Cardiac muscle cell (in vitro differentiated cells and primary cell): ENCODE measurements at places on chromosomes 16 and 17.

DNA sequence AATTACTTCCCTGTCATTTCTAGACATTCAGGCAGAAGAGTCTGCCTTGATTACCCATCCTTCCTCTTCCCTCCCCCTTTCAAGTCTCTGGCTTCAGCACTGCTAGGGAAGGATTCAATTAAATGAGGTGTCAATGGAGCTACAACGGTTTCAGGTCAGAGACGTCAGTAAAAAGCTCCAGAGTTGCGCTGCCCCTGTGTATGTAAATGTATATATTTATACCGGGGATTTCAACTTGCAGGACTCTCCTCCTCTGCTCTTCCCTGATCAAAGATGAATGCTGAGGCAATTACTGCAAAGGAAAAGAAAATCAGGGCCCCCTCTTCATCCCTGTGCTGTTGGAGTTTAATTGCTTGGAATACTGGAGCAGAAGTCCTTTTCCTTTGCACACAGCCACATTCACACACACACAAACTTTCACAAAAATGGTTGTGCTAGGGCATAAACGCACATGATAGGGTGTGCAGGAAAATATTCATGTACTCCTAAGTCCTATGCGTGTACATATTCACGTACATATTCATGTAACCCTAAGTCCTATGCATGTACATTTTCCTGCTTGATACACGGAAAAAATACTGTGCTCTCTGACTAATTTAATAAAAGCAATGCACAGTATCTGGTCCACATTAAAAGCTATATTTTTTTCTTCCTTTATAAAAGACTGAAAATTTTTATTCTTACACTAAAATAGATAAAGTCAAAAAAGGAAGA lies 129.7 kb upstream of the PMFBP1 start:
- H3K36me3 ChIP-seq = no peaks in the 10 kb centered on the region
- no peak for DNase-seq
- no peak overlapping the region for H3K4me3 ChIP-seq
- no peak overlapping the region for H3K27ac ChIP-seq
- no peaks in the 10 kb centered on the region for H3K27me3 ChIP-seq
- H3K4me1 ChIP-seq = no peaks in the 10 kb centered on the region

- no peaks in the 10 kb centered on the region for H3K4me1 ChIP-seq
- no peak overlapping the region for H3K27ac ChIP-seq
- no peaks in the 10 kb centered on the region for H3K27me3 ChIP-seq
Measured at GRCh38 chr17:4879601-4880000, 19.7 kb upstream of the C17orf107 start.

DNA sequence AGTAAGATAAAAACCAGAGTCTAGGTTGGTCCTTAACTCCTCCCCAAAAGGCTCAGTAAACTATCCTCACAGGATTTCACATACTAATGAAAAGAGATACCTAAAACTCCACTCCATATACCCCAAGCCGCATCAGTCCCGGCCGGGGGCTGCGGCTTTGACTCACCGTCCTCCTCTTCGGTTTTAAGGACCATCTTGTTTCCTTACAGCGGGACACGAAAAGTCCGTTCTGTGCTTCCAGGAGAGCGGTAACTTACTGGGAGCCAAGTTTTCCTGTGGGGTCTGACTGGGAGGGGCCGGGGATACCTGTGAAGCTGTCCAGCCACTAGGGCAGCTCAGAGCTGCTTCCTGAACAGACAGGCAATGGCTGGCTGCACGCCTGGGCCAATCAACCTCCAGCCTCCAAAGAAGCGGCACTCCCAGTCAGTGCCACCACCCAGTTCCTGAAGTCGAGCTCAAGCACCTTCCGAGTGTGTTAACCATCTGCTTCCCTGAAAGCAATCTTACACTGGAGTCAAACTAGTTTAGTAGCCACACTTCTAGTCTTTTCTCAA lies 45.5 kb downstream of the CYTH1 start:
- no peak overlapping the region for H3K4me3 ChIP-seq
- H3K36me3 ChIP-seq = no peaks in the 10 kb centered on the region
- H3K27me3 ChIP-seq = no peaks in the 10 kb centered on the region
- peak overlapping the region; percentile 51 for H3K27ac ChIP-seq
- peak; percentile 48 for DNase-seq
- H3K4me1 ChIP-seq = peaks cover 37% of the 10 kb centered on the region

- no peak overlapping the region for H3K4me3 ChIP-seq
- peaks cover 31% of the 10 kb centered on the region for H3K36me3 ChIP-seq
- H3K27ac ChIP-seq = peak overlapping the region; percentile 75
- DNase-seq = peak; percentile 98
Measured at GRCh38 chr17:47239967-47240651, 13.5 kb upstream of the ITGB3 start.

DNA sequence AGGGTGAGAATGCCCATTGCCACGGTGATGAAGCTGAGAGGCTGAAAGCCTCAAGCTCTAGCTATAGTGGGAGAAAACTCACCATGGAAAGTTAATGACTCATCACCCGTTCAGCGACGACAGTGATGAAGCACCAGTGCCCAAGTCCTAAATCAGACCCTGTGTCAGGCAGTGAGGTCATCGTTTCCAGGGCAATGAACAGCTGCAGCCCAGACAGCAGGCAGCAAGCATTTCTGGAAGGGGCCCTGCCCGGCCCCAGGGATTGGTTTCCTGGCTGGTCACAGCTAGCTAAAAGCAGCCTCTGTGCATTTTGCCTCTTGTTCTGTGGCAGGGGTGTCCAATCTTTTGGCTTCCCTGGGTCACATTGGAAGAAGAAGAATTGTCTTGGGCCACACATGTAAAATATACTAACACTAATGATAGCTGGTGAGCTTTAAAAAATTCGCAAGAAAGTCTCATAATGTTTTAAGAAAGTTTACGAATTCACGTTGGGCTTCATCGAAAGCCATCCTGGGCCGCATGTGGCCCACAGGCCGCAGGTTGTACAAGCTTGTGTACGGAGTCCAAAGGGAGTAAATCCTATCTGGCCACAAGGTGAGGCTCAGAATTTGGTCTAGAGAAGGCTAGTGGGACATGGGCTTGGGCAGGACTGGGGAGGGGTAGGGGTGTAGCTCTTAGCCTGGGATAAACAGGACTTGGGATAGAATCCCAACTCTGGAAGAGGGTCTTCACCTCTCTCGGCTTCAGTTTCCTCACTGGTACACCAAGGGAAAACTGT lies 40.6 kb downstream of the MIS12 start:
- H3K4me3 ChIP-seq = no peak overlapping the region
- peak; percentile 90 for DNase-seq
- H3K27ac ChIP-seq = peak overlapping the region; percentile 80
- H3K4me1 ChIP-seq = peaks cover 9% of the 10 kb centered on the region
- no peaks in the 10 kb centered on the region for H3K27me3 ChIP-seq

- no peaks in the 10 kb centered on the region for H3K27me3 ChIP-seq
- no peak overlapping the region for H3K4me3 ChIP-seq
- H3K27ac ChIP-seq = no peak overlapping the region
- peaks cover 3% of the 10 kb centered on the region for H3K4me1 ChIP-seq
- DNase-seq = no peak
- no peaks in the 10 kb centered on the region for H3K36me3 ChIP-seq
Measured at GRCh38 chr16:58503166-58503862, 3.4 kb downstream of the NDRG4 start.

DNA sequence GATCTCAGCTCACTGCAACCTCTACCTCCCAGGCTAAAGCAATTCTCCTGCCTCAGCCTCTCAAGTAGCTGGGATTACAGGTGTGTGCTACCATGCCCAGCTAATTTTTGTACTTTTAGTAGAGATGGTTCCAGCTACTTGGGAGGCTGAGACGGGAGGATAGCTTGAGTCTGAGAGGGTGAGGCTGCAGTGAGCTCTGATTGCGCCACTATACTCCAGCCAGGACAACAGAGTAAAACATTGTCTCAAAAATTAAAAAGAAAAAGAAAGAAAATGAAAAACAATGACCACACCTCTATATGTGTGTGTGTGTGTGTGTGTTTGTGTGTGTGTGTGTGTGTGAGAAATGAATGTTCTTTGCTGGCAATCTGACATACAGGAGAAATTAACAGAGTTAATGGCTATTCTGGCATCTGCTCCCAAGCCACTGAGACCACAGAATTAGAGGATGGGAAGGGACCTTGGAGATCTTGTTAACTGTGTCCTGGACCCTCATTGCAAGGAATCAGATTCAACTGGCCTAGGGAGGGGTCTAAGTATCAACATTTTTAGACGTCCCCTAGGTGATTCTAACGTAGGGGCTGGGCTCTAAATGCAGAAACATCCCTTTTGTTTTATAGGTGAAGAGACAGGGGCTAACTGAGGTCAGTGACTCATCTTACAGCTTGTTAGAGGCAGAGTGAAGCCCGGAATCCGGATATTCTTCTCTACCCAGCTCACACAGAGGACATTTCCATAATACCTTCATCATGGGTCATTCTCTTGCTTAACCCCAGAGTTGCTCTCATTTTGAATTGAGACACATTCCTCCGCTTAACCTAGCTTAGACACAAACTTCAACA lies 16.4 kb upstream of the MARCHF10 start:
- no peak overlapping the region for H3K4me3 ChIP-seq
- no peaks in the 10 kb centered on the region for H3K27me3 ChIP-seq
- H3K27ac ChIP-seq = no peak overlapping the region

DNA sequence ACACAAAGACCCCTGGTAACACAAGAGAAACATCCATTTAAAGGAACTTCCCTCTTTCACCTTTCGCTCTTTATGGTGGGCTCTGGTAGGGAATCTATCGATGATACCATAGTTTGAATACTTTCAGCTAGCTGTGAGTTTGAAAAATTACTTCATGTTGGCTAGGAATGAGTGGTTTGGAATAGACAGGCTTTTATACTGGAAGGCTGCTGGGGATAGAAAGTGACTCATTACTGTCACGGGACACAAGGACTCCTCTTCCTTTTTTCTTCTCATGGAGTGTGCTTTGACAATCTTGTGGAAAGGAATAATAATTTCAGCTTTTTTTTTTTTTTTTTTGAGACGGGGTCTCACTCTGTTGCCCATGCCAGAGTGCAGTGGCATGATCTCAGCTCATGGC lies 76.9 kb downstream of the CYB561 start:
- DNase-seq = peak; percentile 57
- H3K4me1 ChIP-seq = peaks cover 32% of the 10 kb centered on the region
- no peak overlapping the region for H3K4me3 ChIP-seq
- no peak overlapping the region for H3K27ac ChIP-seq

DNA sequence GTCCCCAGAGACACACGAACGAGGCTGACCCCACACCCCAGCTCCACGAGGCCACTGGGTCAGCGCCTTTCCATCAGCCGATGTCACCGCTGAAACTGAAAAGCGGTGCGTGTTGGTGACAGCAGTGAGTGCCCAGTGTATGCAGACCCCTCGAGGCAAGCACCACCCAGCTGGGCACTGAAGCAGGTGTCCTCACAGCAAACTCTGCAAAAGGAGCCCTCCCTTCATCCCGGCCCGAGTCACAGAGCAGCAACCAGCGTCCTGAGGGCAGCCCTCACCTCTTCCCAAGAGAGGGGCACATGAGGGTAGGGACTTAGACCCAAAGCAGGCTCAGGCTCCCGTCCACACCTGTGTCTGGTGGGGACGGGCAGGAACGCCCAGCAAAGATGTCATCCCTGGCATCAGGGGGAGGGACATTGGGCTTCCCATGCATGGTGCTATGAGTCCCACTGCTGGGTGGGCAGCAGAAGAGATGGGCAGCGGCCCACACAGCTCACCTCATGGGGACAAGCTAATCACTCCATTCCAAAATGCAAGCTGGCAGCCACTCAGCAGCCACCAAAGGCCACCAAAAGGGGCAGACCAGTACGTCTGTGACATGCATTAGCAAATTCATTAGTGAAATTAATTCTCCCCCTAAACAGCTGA lies 49.2 kb downstream of the RBFOX3 start:
- no peaks in the 10 kb centered on the region for H3K4me1 ChIP-seq
- H3K27me3 ChIP-seq = peaks cover 8% of the 10 kb centered on the region
- H3K27ac ChIP-seq = no peak overlapping the region
- H3K4me3 ChIP-seq = no peak overlapping the region
- DNase-seq = no peak

DNA sequence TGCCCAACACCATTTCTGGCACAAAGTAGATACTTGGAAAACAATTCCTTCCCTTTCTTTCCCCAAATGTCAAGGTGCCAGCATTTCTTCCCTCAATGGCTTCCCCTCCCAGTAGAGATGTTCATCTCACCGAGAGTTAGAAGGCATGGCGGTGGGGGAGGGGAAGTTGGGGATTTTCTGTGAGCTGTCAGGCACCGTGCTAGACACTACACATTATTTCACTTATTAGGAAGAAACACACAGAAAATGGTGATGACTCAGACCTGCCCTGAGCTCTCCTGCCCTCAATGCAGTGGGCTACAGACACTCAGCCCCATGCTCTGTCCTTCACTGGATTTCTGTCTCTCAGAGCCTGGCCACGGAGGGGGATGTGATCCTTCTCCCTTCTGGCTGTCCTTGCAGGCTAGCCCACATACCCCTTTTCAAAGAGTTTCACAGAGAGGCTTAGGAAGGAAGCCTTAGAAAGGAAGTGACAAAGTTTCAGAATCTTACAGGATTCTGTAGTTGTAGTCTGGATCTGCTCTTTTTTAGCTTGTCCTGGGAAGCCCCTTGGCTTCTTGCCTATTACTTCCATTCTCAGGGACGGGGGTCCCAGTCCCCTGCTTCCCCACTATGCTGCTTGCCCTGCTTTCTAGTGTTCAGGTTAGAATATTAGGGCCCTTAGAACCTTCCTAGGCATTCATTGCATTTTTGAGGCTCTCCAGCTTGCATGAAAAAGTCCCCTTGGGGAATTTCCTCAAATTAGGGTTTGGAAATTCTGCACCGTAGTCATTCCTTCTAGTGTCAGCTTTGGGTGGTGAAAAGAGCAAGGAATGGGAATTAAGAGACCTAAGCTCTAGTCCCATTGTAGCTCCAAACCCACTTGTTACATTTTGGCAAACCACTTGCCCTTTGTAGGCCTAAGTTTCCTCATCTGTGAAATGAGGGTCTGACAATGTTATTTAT lies 12.2 kb upstream of the CCL5 start:
- H3K27me3 ChIP-seq = no peaks in the 10 kb centered on the region
- H3K4me3 ChIP-seq = no peak overlapping the region
- peaks cover 7% of the 10 kb centered on the region for H3K4me1 ChIP-seq
- DNase-seq = no peak
- H3K36me3 ChIP-seq = no peaks in the 10 kb centered on the region
- no peak overlapping the region for H3K27ac ChIP-seq

- H3K36me3 ChIP-seq = no peaks in the 10 kb centered on the region
- H3K4me1 ChIP-seq = no peaks in the 10 kb centered on the region
- no peak overlapping the region for H3K4me3 ChIP-seq
- no peak for DNase-seq
- no peaks in the 10 kb centered on the region for H3K27me3 ChIP-seq
Measured at GRCh38 chr16:80580109-80580832, 39.5 kb downstream of the DYNLRB2 start.

- DNase-seq = no peak
- H3K4me1 ChIP-seq = no peaks in the 10 kb centered on the region
- no peaks in the 10 kb centered on the region for H3K27me3 ChIP-seq
- H3K27ac ChIP-seq = no peak overlapping the region
- H3K4me3 ChIP-seq = no peak overlapping the region
Measured at GRCh38 chr16:24174957-24175356, 81.2 kb upstream of the CACNG3 start.

GRCh38 chr17:49634485-49634860 lies 43.4 kb downstream of the SPOP start:
- no peaks in the 10 kb centered on the region for H3K36me3 ChIP-seq
